ENCODE measurements at places on chromosomes 1 and 21. TPM values are rescaled to one million over a fixed set of nuclear protein-coding genes. Genes with fewer than 3 reads are reported as not detected.

The MSH4 gene
- total RNA-seq = under 0.01 TPM

The VANGL2 gene
- total RNA-seq = 0.28 TPM

The TFF3 gene
- not detected for total RNA-seq

The ZMPSTE24 gene
- total RNA-seq = 28.9 TPM

- DNase-seq = no peak
Measured at GRCh38 chr21:41964171-41964570, 10.4 kb upstream of the C2CD2 start.

DNA sequence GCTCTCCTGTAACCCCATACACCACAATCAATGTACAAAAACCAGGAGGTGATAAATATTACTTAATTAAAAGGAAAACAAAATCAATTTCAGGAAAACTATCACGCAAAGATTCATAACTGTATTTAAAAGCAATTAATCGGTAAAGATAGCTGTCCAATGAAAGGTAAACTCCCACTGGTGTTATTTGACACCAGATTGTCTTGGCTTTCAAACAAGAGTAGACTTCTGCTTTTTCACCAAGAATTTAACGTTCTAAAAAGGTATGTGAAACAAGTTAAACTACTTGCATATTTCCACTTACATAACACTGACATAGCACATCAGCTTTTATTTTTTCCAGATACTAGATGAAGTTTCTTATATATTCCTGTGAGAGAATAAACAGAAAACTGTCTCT lies 3.5 kb downstream of the PLPP3 start:
- no peak for DNase-seq

DNA sequence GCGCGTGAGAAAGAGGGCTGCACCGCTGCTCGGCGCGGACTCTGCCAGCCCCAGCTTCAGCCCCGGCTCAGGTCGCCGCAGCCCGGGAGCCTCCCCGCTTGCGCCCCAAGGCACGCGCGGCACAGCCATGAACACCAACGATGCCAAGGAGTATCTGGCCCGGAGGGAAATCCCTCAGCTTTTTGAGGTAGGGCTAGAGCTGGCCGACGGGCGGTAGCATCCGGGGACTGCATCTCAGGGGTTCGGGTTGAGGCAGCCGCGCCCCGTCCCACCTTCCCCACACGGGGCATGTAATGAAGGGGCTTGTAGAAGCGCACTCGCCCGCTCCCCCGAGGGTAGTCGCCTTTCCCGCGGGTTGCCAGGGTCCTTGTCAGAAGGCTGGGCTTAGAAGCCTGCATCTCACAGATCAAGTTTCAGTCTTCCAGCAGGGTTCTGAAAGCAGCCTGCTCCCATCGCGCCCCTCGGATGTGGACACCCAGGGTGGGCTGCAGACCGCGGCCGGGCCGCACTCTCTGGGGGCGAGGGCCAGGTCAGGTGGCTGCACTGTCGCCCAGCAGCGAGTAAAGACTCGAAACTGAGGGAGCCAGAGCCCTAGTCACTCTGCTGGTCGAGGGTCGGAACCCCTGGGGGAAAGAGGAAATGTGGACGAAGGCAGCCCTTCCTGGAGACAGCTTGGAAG lies 507 bp downstream of the AK5 start:
- peak; percentile 35 for DNase-seq

DNA sequence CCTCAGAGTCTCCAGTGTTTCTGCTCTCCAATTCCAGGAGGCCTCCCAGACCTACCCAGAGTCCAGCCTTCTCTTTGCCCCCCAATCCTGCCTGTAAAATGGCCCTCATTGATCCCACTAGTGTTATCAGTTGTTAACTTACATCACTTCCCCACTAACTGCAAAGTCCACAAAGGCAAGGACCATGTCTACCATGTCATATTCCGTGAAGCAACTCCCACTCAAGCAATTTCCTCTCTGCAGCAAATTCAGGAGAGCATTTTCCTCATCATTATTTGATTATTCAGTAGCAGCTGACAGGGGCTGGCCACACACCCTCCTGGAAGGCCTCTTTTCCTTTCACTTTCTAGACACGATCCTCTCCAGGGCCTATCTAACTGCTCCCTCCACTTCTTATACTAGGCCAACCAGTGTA lies 153.5 kb downstream of the RERE start:
- peak; percentile 56 for DNase-seq

GRCh38 chr21:27192281-27192949 lies 225.5 kb upstream of the ADAMTS5 start:
- DNase-seq = no peak

GRCh38 chr1:3945222-3945621 lies 45.1 kb upstream of the C1orf174 start:
- no peak for DNase-seq

GRCh38 chr1:85836736-85837135 lies 128.5 kb upstream of the ZNHIT6 start:
- no peak for DNase-seq

DNA sequence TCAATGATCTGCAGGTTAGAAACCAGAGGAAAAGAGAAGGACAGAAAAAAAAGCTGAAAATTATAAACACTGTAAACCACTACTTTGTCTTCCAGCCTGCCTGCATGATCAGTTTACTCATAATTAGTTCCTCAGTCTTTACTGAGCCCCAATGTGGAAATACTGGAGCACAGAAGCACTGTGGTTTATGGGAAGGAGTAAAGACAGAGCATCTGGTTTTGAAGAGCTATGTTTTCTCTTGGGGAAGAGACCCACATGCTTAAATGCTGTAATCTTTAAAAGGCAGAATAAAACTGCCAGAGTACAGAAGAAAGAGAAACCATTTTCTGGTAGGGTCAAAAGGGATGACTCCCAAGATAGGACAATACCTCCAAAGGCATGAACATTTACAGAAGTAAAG lies 159.0 kb upstream of the ZNHIT6 start:
- no peak for DNase-seq

DNA sequence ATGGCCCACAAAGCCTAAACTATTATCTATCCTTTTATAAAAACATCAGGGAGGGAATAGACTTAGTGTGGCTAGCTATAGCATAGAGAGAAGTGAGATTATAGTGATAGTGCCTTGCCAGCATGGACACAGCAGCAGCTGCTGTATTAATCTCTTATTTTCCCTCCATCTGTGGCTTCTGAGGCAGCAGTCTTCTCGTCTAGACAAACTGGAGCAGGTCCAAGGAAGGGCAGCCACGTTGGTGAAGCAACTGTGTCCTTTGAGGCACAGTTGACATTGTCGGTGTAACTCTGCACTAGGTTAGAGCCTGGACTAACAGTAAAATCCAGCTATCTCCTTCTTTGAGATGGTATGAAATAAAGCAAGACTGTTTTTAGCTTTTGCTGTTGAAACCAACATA lies 131.3 kb downstream of the CACHD1 start:
- no peak for DNase-seq

DNA sequence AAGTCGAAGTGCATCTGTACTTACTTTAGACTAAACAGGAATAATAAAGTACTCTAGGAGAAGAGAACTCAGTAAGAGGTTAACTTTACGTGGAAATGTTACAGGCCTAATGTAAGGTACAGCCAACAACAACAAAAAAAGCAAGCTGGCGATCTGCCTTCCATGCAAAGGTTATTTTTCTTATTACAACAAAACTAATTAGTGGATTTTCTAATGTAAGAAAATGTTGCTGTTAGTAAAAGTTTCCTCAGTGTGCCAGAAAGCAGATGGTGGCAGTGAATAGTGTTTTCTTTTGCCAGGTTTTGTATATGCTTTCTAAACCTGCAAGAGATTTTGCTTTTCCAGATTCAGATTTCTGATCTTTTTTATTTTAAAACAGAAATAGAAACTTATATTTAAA lies 179.2 kb downstream of the NFIA start:
- no peak for DNase-seq

GRCh38 chr1:29433830-29434229 lies 197.5 kb downstream of the PTPRU start:
- DNase-seq = no peak

DNA sequence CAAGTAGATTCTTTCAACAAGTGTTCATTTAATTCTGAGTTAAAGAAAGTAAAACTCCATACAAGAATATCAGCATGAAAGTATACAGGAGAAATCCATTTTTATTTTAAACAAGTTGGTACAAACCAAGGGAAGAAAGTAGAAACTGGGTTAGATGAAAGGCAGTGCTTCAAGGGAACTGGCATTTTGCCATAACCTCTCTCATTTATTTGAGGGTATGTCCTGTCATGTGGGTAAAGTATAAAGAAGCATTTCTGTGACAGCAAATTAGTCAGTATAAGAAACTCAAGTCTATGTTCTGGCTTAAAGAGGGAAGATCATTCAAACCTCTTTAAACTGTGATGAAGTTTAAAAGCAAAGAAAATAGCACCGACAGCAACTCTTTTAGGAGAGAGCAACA lies 32.0 kb downstream of the OLFM3 start:
- no peak for DNase-seq

- peak; percentile 97 for DNase-seq
Measured at GRCh38 chr21:27269644-27270043, 302.8 kb upstream of the ADAMTS5 start.

GRCh38 chr1:41462680-41463004 lies 21.8 kb downstream of the EDN2 start:
- DNase-seq = no peak

- peak; percentile 29 for DNase-seq
Measured at GRCh38 chr1:228043281-228043848, 36.6 kb downstream of the WNT3A start.

DNA sequence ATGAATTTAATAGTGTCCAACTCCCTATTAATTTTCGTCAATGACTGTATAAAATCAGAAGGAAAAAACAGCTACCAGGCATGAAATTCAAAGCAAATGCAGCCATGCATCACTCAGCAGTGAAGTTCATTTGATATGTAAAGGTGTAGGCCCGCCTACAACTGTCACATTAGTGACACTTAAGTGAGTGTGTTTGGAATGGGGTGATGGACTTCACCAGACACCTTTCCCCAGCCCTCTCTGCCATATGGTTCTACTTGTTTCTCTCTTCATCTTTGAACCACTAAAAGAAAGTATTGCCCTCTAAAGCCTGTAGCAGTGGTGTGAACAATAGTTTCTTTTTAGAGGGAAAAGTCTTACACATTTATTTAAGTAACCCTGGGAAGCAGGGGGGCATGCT lies 124.0 kb downstream of the SIPA1L2 start:
- no peak for DNase-seq

GRCh38 chr1:44641126-44642102 lies 32.9 kb downstream of the TMEM53 start:
- DNase-seq = no peak

GRCh38 chr21:26388731-26389231 lies 184.3 kb downstream of the CYYR1 start:
- DNase-seq = peak; percentile 38

DNA sequence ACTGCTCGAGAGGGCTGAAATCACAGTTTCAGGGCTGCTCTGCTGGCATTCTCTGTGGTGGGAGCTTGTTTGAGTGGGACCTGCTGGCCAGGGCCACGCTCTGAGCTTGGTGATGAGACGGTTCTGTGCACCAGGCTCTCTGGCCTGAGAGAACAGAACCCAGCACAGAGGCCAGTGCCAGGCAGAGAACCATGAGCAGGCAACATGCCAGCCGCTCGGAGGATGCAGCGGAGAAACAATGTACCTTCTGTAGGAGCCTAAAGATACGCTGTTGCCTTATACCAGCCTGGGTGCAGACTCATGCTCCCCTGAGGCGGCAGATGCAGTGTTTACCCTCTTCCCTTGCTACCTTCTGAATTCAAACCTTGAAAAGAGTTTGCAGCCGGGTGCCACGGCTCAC lies 10.0 kb downstream of the C2CD2 start:
- DNase-seq = no peak

- no peak for DNase-seq
Measured at GRCh38 chr1:1374589-1374928, 448 bp downstream of the AURKAIP1 start.

GRCh38 chr21:45525910-45526306 lies 16.3 kb downstream of the SLC19A1 start:
- no peak for DNase-seq
